ENCODE measurements at places on chromosomes 12 and 14.

DNA sequence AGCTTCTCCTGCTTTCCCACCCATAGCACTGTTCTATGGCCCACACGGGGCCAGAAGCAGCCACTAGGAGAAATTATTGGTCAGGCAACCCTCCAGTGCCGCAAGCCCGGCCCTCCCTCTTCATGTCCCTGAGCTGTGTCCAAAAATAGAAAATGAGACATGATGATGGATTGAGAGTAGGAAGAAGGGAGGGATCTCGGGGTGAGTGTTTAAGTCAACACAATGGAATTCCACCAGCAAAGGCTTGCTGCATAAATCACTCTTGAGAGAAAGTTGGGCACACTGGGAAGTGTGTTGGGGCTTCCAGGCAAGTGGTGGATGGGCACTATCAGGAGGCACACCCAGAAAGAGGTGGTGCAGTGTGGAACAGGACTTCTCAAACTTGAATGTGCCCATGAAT is 94.2 kb downstream of the LLPH start:
- no peak for DNase-seq

- DNase-seq: no peak
Measured at GRCh38 chr14:87122166-87122565, 870.8 kb downstream of the GALC start.

DNA sequence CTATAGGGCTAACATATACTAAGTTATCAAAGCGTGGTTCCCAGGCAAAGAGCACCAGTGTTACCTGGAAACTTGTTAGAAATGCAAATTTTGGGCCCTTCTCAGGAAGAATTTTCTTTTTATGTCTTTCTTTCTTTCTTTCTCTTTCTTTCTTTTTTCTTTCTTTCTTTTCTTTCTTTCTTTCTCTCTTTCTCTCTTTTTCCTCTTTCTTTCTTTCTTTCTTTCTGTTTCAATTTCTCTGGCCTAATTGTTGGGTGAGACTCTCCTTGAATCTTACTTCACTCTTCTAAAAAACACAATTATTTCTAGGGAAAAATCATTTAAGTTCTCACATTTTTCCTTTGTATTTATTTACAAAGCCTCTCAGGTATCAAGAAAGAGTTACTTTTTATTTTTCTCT is 46.5 kb upstream of the RAP1B start:
- DNase-seq: no peak

DNA sequence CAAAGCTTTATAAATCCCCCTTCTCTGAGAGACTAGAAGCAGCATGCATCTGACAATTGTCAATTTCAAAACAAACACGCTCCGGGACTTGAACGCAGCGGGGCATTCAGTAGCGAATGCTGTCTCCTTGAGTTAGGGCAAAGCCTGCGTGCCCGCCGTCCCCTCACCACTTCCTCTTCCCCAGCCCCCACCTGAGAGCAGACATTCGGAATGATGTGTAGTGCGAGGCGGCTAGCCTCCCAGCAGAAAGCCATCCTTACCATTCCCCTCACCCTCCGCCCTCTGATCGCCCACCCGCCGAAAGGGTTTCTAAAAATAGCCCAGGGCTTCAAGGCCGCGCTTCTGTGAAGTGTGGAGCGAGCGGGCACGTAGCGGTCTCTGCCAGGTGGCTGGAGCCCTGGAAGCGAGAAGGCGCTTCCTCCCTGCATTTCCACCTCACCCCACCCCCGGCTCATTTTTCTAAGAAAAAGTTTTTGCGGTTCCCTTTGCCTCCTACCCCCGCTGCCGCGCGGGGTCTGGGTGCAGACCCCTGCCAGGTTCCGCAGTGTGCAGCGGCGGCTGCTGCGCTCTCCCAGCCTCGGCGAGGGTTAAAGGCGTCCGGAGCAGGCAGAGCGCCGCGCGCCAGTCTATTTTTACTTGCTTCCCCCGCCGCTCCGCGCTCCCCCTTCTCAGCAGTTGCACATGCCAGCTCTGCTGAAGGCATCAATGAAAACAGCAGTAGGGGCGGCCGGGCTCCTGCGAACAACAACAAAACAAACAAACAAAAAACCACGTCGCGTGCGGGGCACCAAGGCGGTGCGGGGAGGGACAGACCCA is 2.2 kb downstream of the PRMT8 start:
- no peak for DNase-seq

GRCh38 chr12:108254517-108255251 is 84.4 kb downstream of the CMKLR1 start:
- DNase-seq: no peak

- no peak for DNase-seq
Measured at GRCh38 chr14:97028382-97028781, 231.2 kb downstream of the VRK1 start.

Data from activated CD4-positive, CD25-positive, alpha-beta regulatory T cell treated with anti-CD3 and anti-CD28 coated beads, Interleukin-2, amount 50 U/mL, for 16 hours (primary cell).